Ecto neural progenitor cell (in vitro differentiated cells): ENCODE measurements at places on chromosomes 5 and 9.

DNA sequence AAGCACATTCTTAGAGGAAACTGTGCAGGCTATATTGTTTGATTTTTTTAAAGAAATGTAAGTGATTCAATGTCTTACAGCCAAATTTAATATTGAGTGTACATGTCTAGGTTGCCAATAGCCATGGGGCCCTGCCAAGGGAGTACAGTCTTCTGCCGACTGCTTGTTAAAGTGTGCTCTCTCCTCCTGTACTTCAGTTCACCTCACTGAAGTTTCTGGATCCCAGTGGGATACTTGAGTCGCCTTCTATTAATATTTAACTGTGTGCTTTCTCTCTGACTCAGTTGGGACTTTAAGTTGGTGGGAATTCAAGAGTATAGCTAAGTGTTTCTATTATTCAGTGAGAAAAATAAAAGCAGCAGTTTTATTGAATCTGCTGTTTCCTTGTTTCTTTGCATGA lies 44.5 kb upstream of the C5orf47 start:
- DNase-seq: no peak

DNA sequence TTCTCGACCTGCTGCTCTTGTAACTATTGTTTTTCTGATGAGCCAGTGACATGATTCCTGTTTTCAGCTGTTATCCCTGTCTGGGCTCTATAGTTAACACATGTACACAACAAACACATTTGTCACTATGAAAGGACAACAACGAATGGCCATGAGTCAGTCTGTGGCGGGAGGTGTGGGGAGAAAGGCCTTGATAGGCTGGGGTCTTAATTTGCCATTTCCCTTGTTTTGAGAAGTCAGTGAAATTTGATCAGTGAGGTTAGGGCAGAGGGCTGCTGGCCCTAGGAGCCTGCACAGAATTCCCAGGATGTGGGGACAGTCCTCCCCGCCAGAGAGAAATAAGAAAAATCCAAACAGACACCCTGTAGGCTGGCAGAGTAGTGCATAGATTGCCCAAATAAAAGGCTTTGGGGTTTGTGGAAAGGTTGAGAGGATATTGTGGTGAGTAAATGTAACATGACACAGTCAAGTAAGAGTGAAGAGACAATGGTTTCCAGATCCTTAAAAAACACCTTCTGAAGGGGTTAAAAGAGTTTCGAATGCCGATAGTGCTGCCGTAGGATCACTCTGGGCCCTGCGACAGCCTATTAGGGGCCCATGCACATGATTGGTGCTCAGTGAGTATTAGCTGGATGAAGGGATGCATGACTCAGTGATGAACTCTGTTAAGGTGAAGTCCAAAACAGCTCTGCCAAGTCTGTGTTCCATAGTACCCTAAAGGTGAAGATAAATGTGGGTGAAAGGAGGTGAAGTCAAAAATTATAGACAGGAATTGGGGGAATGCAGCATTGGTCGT lies 110.9 kb upstream of the PRRC1 start:
- no peak for DNase-seq

- DNase-seq: no peak
Observed at GRCh38 chr5:72379936-72380335, 59.8 kb downstream of the PTCD2 start.

- DNase-seq: no peak
Observed at GRCh38 chr5:2542026-2542425, 209.5 kb downstream of the IRX2 start.

- no peak for DNase-seq
Observed at GRCh38 chr5:99037668-99038067, 108.9 kb upstream of the CHD1 start.
